COLO829 (cell line): ENCODE measurements at places on chromosomes 13 and 19.
A peak's percentile ranks its signal among the peaks of the same experiment; 100 is the strongest.

GRCh38 chr13:49146950-49147355 lies 73.2 kb upstream of the MLNR start:
- DNase-seq = peak; percentile 28

DNA sequence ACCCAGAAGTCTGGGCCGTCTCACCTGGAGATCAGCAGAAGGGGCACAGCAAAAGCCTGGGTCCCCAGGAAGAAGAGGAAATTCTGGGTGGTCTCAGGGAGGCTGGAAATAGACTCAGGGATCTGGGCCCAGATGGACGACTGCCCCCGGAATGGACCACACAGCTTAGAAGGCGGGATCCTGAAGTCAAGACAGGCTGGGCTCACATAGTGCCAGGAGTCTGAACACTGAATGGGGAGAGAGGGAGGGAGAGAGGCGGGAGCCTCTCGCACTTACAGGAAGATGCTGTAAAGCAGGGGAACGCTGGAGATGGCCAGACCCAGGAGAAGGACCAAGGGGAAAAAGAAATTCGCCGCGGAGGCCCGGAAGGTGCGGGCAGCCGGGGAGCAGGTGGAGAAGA lies 1.3 kb upstream of the LENG1 start:
- no peak for DNase-seq

- peak; percentile 42 for DNase-seq
Observed at GRCh38 chr13:27022571-27023311, 148.9 kb downstream of the USP12 start.

- no peak for DNase-seq
Observed at GRCh38 chr13:37636701-37637100, 38.1 kb upstream of the POSTN start.

DNA sequence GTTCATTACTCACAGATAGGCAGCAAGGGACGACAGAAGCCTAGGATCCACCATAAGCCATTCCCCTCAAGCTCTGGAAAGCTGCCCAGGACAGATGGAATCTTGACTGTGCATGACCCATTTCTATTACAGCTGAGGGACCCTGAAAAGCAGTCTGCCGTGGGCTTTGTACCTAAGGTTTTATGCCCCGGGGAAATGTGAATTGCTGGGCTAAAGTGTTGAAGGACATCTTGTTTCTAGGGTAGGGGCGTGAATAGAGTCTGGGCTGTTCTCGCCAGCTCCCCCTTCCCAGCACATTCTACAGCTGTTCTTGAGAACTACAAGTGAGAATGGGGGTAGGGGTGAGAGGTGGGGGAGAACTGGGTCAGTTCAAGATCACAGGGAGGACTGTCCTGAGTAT lies 53.6 kb upstream of the TMTC4 start:
- DNase-seq = no peak

DNA sequence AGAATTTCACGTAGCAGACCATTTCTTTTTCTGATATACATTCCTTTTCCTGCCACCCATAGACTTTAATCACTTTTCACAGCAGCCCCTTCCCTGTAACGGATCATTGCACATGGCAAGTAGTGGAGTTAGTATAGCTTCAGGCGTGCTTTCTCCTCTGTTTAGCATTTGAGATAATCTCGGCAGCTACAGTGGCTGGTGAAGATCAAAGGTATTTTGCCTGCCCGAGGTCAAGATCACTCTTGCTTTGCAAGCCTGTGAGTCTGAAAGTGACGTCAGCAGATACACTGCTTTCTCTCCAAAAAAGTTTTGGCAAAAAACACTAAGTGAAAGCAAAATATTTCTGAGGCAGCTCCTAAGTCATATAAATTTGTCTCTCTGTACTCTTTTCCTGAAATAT lies 260.0 kb downstream of the NDFIP2 start:
- DNase-seq = no peak

- no peak for DNase-seq
Observed at GRCh38 chr19:10105509-10106099, 558 bp upstream of the PPAN start.

DNA sequence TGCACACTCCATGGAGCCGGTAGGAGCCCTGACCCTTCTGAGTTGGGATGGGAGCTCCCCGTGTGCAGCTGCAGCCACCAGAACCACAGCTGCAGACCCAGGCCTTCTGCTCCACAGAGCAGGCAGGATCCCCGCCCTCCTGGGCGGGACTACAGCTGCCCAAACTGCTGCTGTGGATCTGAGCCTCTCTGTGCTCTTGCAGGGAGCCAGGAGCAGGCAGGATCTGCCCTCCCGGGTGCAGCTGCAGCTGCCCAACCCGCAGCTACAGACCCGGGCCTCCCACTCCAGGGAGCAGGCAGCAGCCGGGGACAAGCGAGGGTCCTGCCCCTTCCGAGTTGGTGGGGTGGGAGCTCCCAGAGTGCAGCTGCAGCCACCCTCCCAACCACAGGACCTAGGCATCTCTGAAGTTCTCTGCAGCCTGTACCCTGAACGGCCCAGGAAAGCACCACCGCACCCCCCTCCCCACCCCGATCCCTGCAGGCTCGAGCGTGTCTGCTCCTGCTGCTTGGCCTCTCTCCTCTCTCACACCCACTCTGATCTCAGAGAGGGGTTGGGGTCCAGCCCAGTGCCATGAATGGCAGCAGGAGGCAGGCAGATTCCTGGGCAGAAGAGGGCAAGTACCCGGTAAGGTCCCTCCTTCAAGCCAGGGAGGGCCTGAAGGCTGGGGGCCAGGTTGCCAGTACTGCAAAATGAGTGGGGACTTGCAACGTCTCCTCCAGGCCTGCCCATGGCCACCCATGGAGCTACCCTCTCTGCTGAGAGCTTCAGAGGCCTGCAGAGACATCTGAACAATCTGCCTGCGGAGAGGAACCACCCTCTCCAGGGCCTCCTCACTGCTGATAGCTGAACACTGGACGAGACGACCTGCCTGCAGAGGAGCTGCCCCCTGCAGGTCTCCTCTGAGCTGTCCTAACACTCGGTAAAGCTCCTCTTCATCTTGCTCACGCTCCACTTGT lies 16.4 kb upstream of the EMP3 start:
- DNase-seq = no peak
